ENCODE measurements at places on chromosomes 16 and 17.

DNA sequence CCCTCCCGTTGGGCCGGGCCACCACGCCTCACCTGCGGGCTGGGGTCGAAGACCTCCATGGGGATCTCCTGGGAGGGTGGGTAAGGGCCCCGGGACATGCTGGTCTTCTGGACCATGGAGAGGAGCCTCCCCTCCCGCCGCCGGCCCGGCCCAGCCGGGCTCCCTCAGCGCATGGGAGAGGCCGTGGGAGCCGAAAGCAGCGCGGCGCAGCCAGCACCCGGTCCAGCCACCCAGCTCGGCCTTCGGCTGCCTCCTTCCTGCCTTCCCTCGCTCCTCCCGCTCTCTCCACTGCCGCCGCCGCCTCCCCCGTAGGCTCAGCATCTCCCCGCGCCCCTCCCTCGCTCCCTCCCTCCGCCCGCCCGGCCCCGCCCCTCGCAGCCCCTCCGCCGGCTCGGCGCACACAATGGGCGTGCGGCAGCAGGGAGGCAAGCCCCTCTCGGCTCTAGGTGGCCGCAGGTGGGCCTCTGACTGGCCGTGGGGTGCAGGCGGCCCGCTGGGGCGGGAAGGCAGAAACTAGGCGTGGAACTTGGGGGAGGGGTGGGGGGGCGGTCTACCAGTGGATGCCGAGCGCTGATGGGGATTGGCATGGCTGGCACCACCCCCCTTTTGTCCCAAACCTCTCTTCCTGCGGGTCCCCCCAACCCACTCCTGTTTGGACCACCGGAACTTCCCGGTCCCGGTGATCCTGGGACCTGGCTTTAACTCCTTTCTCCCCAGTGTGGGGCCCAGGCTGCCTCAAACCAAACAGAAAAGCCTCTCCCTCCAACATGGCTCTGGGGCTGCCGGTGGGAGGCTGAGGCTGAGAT is at the start of gene CACNB1:
Gene CACNB1, minus strand, starts transcription at position 290 of the 806 bp plus-strand sequence. Its CDS starts 174 bp downstream, at position 116.
- peak; percentile 75 for DNase-seq

DNA sequence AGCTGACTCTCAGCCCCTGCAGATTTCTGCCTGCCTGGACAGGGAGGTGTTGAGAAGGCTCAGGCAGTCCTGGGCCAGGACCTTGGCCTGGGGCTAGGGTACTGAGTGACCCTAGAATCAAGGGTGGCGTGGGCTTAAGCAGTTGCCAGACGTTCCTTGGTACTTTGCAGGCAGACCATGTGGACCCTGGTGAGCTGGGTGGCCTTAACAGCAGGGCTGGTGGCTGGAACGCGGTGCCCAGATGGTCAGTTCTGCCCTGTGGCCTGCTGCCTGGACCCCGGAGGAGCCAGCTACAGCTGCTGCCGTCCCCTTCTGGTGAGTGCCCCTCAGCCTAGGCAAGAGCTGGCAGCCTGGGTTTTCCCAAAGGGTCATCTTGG is 3.9 kb downstream of the GRN start:
- no peak for DNase-seq

GRCh38 chr16:585351-585750 is 4.5 kb upstream of the RAB40C start:
- DNase-seq, result no peak

GRCh38 chr16:8972843-8973586 is 9.3 kb upstream of the USP7 start:
- DNase-seq, result no peak

DNA sequence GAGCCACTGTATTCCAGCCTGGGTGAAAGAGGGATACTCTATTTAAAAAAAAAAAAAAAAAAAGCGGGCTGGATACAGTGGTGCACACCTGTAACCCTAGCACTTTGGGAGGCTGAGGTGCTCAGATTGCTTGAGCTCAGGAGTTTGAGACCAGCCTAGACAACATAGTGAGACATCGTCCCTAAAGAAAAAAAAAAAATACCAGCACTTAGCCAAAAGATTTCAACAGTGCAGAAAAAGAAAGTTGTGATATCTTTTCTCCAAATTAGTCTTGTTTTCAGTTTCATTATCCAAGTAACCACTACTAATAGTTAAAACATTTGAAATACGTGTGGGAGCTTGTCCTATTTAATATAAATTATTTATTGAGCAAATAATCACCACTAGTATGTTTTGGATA is 48.7 kb downstream of the TENT4B start:
- no peak for DNase-seq

DNA sequence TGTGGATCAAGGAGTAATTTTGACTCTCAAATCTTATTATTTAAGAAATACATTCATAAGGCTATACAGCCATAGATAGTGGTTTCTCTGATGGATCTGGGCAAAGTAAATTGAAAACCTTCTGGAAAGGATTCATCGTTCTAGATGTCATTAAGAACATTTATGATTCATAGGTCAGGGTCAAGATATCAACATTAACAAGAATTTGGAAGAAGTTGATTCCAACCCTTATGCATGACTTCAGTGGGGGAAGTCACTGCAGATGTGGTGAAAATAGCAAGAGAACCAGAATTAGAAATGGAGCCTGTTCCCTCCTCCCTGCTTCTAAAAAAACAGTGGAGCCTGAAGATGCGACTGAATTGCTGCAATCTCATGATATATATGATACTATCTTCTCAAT is 36.6 kb upstream of the HNF1B start:
- DNase-seq, result no peak

- no peak for DNase-seq
These were observed 115.9 kb downstream of the LITAF start for GRCh38 chr16:11470676-11471415.

DNA sequence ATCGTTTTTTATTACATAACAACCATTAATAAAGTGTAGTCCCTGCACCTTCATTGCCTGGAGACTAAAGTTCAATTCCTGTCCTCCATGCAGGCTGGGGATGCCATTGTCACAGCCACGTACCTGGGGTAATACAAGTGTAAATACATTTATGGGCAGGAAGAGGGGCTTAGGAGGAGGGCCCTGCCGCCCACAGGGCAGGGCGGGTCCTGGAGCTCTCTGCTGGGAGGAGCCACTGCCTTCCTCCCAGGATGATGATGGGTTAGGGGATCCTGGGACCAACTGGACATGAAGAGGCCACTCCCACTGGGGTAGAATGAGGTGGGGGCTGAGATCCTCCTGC is 44.1 kb upstream of the SLC38A10 start:
- no peak for DNase-seq

DNA sequence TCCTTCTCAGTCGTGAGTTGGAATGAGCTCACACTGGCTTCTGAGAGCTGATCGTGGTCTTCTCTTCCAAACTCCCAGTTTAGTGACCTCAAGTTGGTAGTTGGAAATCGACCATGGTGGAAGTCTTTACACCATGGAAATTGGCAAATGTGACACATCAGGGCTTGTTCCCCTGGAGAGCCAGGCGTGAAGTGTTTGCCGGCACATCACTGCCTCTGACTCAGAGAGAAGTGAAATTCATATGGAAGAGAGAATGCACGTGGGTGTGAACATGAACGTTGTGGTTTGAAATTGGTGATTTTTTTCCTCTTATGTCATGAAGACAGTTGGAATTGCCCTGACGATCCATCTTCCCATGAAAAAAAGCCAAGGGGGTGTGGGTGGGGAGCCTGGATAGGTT is 47.4 kb downstream of the AXIN2 start:
- no peak for DNase-seq

DNA sequence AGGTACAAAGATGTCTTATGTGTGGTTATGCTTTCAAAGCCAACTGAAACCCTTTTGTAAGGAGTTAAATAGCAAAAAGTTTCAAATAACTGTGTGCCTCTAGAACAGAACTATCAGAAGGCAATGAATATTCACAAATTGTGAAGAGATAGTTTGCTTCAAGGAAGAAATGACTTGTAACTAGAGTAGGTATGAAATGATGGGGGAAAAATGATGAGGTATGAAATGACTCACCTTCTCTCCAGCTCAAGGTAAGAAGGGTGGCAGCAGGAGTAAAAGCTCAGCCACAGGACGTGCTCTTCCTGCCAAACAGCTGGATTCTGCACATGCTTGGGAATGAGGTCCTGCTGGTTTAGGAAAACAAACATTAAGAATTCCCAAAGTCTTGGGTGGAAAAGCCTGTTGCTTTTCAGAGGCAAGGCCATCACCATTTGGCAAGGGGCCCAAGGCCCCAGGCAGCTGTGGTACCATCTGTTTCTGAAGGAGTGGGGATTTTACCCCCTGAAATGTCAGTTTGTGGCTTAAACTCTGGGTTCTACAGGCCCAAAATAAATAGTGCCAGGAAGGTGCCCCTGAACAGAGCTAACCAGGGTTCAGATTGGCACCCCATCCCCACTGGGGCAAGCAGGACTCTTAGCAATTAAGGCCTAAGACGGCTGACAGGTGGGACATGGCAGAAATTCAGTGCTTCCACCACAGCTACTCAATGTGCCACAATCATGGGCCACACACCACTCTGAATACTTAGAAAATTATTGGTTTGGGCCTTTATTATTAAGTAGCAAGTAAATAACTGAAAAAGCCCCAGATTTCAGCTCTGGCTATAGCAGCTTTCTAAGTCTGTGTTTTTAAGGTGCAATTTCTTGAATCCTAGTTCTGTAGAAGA is 13.3 kb downstream of the HERPUD1 start:
- no peak for DNase-seq

GRCh38 chr17:38867179-38867967 is 2.5 kb upstream of the LASP1 start:
- peak; percentile 74 for DNase-seq

DNA sequence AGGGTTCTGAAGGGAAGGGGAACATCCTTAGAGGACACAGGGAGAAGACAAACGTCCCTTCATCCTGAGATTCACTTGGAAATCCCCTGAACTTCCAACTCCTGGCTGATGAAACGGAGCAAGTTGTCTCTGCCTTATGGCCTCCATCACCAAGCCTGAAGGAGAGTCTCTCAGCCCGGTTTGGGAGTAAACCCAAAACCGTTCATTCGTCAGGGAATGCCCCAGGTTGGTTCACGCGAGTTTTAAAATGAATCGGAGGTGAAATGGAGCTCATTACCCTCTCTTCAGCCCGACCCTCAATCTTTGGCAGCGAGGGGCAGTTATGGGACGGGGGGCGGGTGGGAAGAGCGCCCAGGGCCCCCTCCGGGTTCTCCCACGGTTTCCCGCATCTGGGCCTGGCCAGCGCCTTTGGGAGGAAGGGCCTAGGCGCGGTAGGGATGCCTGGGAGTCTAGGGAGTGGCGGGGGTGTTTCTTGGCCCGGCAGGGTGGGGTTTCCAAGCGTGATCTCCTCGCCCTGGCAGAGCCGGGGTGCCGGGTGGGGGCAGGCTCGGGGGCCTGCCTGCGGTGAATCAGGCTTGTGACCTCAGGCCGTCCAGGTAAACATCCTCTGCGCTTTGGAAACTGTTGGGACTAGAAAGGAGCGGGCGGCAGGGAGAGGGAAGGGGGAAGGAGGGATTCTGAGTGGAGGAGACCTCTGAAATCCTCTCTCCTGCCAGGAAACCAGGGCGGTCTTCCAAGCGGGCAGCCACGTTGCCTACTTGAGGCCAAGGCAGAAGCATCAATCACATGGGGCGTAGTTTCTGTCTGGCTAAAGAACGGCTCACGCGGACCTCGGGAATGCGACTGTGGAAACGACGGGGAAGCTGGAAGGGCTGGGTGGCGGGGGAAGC is 24.1 kb upstream of the HOXB13 start:
- DNase-seq, result no peak

- no peak for DNase-seq
These were observed 571.7 kb upstream of the GOT2 start for GRCh38 chr16:59305850-59306249.

- no peak for DNase-seq
These were observed 65.2 kb upstream of the SMIM36 start for GRCh38 chr17:55576237-55576995.

DNA sequence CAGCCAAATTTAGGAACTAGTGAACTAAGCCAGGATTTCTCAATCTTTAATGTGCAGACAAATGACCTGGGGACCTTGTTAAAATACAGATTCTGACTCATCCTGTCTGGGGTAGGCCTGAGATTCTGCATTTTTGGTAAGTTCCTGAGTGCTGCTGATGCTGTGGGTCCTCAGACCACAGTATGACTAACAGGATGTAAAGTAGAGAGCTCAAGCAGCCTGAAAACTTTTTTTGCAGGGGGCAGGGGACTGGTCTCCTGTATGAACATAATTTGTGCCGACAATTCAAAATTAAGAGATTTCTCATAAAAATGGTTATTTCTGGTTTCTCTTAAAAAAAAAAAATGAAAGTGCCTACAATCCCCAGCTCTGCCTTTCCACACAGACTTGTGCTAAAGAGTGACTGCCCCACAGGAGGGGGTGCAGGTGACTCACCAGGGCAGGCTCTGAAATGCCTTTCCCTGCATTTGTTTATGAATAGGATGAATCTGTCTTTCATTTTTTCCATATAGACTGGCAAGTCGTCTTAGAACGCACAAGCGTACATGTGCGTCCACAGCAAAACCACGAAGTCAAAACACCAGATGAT is 271.5 kb downstream of the PHKB start:
- DNase-seq, result no peak

DNA sequence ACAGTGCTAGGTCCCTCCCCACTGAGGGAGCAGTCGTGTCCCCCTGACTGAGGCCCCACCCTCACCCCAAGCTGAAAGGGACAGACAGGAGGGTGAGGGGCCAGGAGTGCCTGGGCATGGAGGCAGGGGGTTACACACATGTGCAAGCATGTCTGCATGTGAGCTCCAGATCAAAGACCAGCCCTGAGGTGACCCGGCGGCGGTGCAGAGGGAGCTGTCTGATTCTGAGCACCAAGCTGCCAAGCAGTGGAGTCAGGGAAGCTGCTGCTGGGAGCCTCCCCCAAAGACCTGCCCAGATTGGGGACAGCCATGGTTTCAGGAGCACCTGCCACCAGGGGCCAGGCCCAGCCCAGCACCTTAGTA is 5.5 kb downstream of the DLX3 start:
- DNase-seq, result no peak

- DNase-seq, result no peak
These were observed 2.0 kb downstream of the DDX5 start for GRCh38 chr17:64503821-64504768.

GRCh38 chr17:54933921-54934320 is 33.3 kb downstream of the TOM1L1 start:
- DNase-seq, result no peak

- no peak for DNase-seq
These were observed 407 bp upstream of the TMEM94 start for GRCh38 chr17:75456039-75456416.

DNA sequence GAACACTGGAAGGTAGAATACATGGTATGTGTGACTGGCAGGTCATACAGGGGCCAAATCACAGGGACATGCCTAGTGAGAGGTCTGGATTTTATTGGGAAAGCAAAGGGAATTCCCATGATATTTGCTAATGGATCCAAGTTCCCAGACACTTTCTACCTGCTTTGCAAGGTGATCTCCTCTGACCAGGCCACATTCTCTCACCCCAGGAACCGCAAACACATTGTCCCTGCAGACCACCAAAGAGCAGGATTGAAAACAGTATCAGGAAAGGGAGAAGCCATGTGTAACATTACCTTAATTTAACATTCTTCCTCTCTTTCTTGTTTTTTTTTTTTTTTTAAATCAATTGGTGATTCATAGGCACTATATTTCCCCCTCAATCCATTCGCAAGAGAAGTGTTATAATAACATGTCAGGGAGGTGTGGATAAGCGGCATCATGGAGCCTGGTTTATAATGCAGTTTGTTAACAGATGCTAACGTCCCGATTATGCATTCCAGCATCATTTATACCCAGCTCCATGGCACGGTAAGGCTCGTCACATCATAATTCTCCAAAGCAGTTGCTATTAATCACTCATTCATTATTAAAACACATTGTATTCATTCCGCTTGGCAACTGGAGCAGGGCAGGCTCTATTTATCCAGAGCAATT is 155.1 kb upstream of the CCL2 start:
- no peak for DNase-seq
